ENCODE measurements at places on chromosomes 7 and 10.

GRCh38 chr10:27188897-27189296, 33.7 kb downstream of the MASTL start:
- no peak for DNase-seq

DNA sequence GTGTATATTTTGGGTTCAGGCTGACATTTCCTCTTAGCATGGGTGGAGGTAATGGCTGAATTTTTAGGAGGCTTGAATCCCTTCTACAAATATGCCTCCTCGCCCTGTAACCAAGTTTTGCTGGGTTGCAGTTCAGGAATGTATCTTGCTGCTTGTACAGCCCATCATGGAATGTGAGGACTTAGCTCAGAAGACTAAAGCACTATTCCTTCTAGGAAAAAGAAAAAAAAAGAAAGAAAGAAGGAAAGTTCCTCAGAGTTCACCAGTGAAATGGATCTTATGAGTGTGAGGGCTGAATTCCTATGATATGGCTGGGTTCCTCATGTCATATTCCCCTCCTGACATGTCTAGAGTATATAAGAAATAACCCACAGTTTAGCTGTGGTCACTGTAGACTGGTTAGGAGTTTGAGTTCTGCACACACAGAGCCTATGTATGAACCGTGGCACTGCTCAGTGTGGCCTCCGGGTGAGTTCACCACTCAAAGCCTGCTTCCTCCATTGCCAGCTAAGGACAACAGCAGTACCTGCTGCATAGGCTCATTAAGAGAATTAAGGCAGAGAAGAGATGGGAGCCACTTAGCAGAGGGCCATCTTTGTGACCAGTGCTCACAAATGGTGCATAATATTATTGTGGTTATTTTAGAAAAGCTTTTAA, 114.0 kb downstream of the TACC2 start:
- DNase-seq, result no peak

DNA sequence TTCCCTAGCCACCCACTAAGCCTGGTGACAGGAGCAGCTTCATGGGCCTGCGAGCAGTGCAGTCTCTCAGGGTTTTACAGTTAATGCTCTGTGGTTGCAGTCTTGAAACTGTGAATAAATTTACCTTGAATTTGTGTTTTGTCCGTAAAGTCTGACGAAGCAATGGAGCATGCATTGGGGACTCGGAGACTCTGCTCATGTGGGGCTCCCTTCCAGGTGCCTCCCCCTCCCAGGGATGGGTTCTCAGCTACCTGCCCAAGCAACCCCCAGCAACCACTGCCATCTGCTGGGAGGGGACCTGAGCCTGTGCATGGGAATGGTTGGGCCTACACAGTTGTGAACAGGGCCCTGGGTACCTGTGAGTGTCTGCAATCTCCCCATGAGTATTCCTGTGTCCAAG, 36.3 kb upstream of the IKZF1 start:
- DNase-seq, result no peak

- no peak for DNase-seq
Measured at GRCh38 chr10:21488246-21488956, 37.1 kb downstream of the SKIDA1 start.

DNA sequence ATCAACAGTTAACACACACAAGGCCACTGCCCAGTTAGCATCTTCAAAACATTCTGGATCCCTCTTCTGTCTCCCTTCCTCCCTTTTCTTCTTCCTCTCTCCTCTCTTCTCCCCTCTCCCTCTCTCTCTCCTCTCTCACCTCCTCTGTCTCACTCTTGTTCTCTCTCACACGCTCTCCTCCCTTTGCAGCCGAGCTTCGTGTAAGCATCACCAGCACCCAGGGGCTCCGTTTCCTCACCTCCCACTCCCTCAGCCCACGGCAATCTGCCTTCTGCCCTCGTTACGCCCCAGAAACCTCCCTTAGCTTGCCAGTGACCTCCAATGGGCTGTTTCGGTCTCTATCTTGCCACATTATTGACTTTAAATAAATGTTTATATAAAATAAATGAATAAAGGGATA, 147.4 kb downstream of the TEX36 start:
- DNase-seq, result no peak

DNA sequence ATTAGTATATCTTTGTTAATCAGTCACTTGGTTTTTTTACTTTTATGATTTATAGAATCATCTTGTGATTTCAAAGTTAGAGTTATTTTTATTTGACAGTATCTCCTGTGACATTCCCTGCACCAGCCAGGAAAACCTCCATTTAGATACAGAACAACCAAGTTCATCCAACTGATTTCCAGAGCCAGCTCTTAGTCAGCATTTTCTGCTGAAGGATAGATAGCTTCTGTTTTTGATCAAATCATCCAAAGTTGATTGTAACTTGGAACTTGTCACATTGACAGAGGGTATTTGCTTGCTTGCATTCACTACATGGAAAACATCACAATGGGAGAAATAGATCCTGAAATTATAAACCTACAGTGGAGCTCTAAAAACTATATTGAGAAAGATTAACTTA, 122.6 kb downstream of the PON1 start:
- no peak for DNase-seq

GRCh38 chr7:121133444-121133843, 144.9 kb downstream of the CPED1 start:
- no peak for DNase-seq

- DNase-seq, result no peak
Measured at GRCh38 chr10:78560341-78560688, 508.5 kb upstream of the ZMIZ1 start.

- no peak for DNase-seq
Measured at GRCh38 chr10:133058331-133059092, 29.2 kb upstream of the ADGRA1 start.

GRCh38 chr7:13792208-13792607, 197.3 kb downstream of the ETV1 start:
- DNase-seq, result no peak

GRCh38 chr7:142153400-142153799, 41.9 kb downstream of the MGAM2 start:
- DNase-seq, result no peak

- no peak for DNase-seq
Measured at GRCh38 chr7:155788616-155789000, 23.7 kb downstream of the SHH start.

GRCh38 chr10:44958196-44958897, 1.3 kb upstream of the RASSF4 start:
- no peak for DNase-seq

- DNase-seq, result no peak
Measured at GRCh38 chr7:142272841-142273240, 15.0 kb upstream of the PRSS58 start.

DNA sequence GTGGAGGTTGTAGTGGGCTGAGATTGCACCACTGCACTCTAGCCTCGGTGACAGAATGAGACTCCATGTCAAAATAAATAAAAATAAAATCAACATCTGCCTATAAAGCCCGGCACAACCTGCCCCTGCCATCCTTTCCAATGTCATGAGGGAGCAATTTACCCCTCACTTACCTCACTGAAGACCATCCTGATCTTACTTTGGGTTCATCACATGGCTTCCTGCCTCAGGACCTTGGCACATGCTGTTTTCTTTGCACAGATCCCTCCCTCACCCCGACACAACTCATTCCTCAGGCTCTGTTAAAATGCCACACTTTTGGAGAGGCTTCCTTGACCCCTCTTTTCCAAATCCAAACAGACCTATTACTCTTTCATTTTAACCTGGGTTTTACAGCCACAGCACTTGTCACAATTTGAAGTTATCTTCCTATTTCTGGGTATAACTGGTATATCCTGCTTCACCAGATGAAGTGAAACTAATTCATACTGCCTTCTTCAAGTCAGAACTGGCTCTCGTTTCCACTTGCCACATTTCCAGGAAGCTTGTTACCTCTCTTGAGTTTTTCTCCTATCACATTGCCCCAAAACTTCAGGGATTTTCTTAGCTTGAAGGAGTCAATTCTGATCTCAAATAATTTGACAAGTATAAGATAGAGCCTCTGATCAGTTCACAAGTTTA, 69.3 kb upstream of the PARD3 start:
- DNase-seq, result no peak

DNA sequence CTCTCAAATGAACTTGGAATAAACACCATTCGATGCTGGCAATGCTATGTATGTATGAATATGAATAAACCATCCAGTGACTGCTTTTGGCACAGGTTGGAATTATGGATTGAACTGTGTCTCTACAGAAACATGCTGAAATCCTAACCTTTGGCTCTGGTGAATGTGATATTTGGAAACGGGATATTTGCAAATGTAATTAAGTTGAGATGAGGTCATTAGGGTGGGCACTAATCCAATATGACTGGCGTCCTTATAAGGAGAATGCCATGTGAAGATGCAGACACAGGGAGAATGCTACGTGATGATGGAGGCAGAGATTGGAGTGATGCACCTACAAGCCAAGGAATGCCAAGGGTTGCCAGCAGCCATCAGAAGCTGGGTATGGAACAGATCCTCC, 3.4 kb upstream of the ACTR3B start:
- DNase-seq, result no peak

DNA sequence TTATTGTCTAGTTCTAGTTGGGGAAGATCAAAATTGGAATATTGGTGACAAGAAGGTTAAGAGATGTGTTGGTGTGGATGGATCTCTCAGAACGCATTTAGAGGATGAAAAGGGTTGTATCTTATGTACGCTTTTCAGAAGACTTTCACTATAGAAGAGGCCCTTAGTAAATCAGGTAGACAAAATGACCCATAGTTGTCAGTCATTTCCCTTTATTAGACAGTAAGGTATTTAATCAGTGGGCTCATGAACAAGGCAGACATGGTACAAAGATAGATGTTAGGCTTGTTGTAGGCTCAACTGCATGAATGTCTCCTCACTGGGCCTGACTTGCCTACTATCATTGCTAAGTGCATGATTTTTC, 359.2 kb downstream of the PHF14 start:
- no peak for DNase-seq

- no peak for DNase-seq
Measured at GRCh38 chr10:4909118-4909517, 54.1 kb upstream of the AKR1C1 start.

- DNase-seq, result no peak
Measured at GRCh38 chr10:68261132-68261856, 29.4 kb upstream of the ATOH7 start.

DNA sequence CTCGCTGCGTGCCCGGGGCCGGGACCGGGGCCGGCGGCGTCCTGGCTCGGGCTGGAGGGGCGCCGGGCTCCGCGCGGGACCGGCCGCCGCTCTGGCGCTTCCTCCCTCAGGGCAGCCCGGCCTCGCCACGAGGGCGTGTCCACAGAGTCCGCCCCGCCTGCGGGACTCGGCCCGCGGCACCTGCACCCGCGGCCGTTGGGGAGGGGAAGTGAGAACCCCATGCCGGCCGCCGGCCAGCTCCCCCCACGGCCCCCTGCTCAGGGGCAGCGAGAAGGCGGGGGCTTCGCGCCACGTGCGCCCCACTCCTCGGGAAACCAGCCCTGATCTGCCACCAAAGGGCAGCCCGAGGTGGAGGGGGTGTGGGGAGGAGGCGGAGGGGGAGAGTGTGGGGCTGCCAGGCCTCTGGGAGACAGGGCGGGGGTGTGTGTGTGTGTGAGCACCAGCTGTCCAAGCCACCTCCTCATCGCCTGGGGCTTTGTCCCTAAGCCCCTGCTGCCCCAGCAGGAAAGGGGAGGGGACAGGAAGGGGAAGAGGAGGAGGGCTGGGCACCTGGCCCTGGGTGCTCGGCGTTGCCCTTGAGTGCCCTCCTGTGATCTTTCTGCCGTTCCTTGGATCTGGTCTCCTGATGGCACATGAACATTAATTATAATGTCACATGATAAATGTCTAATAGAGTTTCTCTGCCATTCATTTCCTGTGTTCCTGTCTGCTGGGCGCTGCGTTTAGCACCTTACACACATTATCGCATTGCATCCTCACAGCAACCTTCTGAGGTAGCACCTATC, at the start of gene PIK3AP1:
TSS of gene PIK3AP1 (minus strand) at position 93 of the 785 bp plus-strand sequence. CDS start 120 bp downstream, outside the sequence.
- DNase-seq, result no peak

All from kidney epithelial cell (primary cell).